Stimulated activated CD8-positive, alpha-beta memory T cell treated with anti-CD3 and anti-CD28 coated beads, Interleukin-15, amount 100 ng/mL, for 48 hours (primary cell): ENCODE measurements at places on chromosomes 2 and 18.

GRCh38 chr2:237352279-237352845, 61.6 kb downstream of the COL6A3 start:
- DNase-seq, result no peak

DNA sequence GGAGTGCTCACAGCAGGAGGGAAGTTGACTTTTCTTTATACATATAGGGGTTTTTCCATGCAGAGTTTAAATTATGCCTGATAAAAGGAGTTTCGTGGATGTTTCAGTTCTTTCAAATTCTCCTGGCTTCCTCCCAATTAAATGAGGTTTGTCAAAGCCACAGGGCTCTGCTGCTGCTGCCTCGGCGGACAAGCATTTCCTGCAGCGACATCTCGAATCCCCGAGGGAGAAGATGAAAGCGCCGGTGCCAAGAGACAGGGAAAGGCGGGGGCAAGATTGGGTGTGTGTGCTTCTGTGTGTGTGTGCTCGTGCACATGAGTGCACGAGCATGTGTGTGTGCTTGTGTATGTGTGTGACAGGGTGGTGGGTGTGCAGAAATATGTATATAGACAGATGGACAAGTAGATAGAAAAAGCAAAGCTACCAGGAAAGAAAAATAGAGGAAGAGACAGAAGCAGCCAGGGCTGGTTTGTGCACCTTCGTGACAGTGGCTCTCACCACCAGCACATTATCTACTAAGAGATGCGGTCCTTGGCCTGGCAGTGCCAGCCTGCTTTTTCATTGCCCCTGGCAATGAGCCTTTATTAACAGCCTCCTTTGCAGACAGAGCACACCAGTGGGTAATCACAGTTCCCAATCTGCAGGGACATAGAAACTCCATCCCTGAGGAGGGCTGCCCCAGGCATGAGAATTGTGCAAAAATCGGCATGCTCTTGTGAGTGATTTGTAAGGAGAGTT, 76.2 kb downstream of the CDK15 start:
- no peak for DNase-seq

DNA sequence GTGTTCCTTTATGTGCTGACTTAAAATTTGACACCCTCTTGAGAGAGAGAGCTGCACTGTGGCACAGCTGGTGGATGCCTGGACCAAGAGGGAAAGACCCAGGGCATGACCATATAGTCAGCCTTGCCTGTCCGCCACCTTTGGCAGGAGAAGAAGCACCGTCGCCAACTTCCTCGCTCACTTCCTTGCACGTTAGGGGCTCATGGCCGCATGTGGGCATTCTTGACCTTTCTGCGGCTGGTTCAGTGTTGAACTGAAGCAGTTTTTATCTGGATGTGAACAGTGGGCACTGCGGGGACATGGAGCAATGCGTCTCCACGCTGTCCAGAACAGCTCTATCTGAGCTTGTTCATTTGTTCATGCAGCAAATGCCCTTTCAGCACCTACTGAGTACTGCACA, 66.9 kb downstream of the TRAPPC12 start:
- no peak for DNase-seq

DNA sequence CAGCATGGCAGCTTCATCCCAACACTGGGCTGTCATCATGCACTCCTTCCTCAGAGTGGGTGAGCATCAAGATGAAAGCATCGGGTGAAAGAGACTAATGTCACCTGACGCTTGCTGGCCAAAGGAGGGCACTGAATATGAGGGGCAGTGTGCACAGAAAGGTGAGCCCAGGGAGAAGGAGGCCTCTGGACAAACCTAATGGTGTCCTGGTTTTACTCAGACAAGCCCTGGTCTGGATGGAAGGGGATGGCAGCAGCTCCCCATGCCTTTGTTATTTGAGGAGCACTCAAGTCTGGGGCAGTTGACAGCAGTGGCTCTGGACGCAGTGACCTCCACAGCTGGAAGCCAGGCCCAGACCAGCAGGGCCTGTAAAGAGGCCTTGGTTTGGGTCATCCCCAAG, 209.7 kb downstream of the SMAD2 start:
- no peak for DNase-seq

GRCh38 chr2:38433607-38433975, 56.5 kb upstream of the ATL2 start:
- no peak for DNase-seq

- DNase-seq, result no peak
Measured at GRCh38 chr2:218319813-218320365, 27.6 kb upstream of the TMBIM1 start.

DNA sequence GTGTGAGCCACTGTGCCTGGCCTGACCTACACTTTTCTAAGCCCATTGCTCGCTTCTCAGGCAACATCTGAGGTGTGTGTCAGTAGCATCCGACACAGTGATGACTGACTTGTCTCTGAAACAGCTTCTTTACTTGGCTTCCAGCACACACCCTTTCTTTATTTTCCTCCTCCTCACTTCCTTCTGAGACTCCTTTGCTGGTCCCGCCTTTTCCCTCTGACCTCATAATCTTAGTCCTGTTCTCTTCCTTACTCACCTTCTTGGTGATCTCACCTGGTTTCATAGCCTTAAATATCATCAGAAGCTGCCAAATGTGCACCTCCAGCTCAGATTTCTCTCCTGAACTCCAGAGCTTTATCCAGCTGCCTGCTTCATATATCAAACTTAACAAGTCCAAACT, 66.6 kb upstream of the PELI1 start:
- no peak for DNase-seq

DNA sequence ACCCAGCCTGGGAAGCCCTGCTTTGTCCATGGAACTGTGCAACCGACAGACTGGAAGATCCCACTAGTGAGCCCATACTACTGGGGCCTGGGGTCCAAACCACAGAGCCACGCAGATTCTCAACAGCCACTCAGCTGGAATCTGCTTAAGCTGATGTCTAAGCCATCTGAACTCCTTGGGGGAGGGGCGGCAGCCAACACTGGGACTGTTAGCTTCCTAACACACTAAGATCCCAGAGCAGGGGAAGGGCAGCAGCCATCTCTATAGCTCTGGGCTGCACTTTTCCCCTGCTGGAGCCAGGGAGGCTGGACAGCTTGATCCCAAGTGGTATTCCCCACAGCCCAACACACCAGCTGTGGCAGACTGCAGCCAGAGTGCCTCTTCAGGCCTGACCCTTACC, 118.3 kb downstream of the RPRM start:
- no peak for DNase-seq

- no peak for DNase-seq
Measured at GRCh38 chr2:173043476-173043875, 32.2 kb upstream of the MAP3K20 start.

GRCh38 chr18:44838971-44839666, 158.4 kb downstream of the SETBP1 start:
- peak; percentile 44 for DNase-seq

GRCh38 chr2:59312029-59312428, 1070.9 kb upstream of the FANCL start:
- DNase-seq, result no peak

- DNase-seq, result no peak
Measured at GRCh38 chr18:40974448-40974847, 980.6 kb upstream of the PIK3C3 start.

DNA sequence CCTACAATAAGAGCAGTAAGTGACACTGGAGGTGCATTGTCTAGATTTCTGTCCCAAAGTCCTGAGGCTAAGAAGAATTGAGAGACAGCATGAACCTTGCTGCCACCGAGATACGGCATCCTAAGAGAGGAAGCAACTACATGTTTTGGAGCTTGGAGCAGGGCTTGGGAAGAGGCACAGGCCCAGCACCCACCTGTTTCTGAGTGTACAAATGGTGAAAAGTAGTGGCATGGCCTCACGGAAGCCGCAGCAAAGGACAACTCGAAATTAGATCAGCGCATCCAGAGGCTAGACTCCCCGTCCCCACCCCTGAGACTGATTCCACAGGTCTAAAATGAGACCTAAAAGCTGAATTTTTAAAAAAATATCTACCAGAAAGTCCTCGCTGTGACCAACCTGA, 127.5 kb downstream of the PTGR3 start:
- DNase-seq, result no peak

DNA sequence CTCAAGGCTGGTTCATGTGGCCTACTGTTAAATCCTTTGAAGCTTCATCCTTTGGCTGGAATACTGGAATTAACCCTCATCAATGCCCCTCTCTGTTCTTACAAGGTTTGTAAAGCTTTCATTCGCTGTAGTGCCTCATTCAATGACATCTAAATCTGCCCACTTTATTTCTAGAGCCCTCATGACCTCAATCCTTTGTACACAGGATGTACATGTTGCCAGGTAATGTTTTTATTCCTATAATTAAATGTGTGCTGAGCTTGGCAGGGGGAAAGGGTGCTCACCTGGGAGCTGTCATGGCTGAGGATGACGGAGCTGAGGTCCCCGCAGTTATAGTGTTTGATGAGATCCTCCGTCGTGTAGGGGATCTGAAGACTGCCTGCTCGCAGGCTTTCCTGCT, 39.3 kb downstream of the TRABD2A start:
- DNase-seq, result no peak

DNA sequence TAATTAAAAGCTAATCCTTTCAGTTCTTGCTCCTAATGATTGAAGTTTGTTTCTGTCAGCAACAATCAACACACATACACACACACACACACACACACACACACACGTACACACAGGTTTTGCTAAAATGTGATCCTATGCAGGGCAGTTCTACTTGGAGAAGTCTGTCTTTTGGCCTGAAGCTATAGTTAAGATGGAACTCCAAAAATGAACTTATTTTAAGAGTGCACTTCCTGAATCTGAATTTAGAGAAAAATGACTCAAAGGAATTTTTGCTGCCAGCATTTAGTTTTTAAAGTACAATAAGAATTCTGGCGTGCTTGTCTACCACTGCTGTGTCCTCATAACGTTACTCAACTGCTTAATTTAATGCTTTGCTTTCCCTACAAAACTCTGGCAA, 6.6 kb downstream of the GALNT5 start:
- DNase-seq, result no peak

DNA sequence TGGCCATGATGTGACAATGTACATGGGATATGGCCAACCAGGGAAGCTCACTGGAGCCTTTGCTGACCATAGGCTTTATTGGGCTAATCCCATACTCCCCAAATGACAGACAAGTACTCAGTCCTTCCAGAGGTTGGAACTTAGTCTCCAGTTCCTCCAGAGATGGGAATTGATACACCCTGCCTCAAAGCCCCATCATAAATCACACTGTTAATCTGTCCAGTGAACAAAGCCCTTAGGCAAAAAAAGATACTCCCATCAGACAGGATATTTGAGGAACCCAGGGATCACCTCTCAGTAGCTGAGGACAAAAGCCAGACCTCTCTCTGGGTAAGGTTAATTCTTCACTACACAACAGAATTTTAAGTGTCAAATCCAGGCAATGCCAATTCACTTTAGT, 247.5 kb upstream of the CDH20 start:
- no peak for DNase-seq

- DNase-seq, result no peak
Measured at GRCh38 chr18:45677276-45677807, 46.6 kb upstream of the SLC14A1 start.

DNA sequence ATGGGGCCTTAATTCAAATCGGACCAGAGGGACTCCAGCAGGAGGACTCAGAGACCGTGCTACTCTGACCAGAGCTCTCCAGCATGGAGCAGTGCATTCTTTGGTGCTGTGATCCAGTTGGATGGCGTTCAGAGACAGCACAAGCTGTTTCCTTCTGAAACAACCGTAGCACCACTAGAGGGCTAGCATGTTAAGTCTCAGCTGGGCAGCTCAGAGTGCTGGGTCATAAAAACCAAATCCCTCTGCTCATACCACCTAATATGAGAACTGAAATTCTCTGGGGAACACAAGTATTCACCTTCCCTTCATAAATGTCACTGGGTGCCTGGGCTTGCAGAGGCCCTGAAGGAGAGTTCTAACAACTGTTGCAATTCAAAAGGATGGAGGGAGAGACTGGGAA, 97.7 kb upstream of the TFCP2L1 start:
- no peak for DNase-seq

- no peak for DNase-seq
Measured at GRCh38 chr2:98821629-98822135, 90.8 kb upstream of the MGAT4A start.

- no peak for DNase-seq
Measured at GRCh38 chr18:52615943-52616342, 275.9 kb downstream of the DCC start.

DNA sequence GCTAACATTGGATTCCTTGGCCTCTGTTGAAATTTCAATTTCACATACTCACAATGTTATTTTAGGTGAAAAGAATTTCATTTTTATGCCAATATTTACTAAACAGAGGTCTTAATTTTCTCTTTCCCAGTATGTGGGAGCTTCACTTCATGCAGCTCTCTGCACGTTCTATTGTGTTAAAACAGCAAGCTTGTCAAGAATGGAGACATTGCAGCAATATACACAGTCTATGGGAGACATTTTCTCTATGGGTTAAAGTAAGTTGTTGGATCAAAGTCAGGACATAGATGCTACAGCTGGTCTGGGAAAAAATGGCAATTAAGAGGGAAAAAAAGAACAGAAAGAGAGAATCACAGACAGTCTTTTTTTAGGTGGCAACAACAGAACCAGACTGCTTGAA, 70.4 kb upstream of the ARHGAP15 start:
- DNase-seq, result no peak

DNA sequence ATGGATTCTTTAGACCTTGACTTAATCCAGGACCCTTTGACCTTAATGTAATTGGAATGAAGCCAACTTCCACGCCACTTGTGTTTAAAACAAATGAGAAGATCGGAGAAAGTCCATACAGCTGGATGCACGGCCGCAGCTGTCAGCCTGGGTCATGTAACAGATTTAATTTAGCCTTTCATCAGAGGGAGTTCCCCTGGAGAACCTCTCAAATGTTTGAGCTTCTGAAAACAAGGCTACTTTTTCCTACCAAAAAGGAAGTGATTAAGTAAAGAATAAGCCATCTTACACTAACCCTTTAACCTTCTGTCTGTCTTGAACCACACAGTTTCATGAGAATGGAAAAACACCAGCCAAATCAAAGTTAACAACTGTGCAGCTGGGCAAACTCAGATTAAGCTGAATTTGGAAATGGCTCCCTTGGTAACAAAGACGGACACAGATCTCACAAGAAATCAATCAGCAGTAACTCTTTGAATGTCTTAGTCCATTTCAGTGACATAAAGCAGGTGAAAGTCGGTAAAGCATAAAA, 103.6 kb downstream of the DOCK10 start:
- no peak for DNase-seq

- no peak for DNase-seq
Measured at GRCh38 chr2:108243566-108243965, 3.8 kb downstream of the SULT1C3 start.

DNA sequence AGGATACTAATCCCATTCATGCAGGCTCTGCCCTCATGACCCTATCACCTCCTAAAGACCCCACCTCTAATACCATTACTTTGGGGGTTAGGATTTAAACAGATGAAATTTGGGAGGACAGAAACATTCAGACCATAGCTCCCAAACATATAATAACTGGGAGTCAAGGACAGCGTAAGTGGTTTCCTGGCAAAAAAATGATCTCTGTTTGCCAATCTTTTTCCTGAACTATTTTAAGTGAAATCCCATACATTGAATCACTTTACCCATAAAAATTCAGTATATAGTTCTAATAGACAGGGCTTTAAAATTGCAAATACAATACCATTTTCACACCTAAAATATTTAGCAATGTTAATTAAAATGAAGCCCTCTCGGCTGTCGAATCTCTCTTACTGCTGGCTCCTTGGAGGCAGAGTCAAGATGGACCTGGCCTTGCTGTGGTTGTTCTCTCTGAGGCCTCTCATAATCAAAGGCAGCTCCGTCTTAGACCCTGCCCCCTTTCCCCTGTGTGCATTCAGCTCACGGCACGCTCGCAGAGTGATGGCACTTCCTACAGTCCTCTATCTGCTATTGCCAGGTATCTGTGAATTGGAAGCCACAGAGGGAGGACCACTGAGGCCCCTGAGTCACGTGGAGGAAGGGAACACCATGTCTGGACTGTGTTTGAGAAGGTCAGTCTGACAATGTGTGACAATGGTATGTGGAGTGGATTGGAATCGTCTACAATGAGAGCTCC, 132.3 kb downstream of the UXS1 start:
- no peak for DNase-seq
